Urinary bladder (tissue), 4 donors: ENCODE measurements at places on chromosomes 2 and 18. TPM values are rescaled to one million over a fixed set of nuclear protein-coding genes. Genes with fewer than 3 reads are reported as not detected.

GATA6 gene
- 40.1 TPM for polyA plus RNA-seq

TUBA3E gene
- not detected for polyA plus RNA-seq

GULP1 gene
- polyA plus RNA-seq: 36.2 TPM

LOXL3 gene
- polyA plus RNA-seq: 8.6 TPM

ZSCAN30 gene
- polyA plus RNA-seq: 9.1 TPM

BCL11A gene
- 2.4 TPM for polyA plus RNA-seq

ABCA12 gene
- polyA plus RNA-seq: 0.01 TPM

RAD51AP2 gene
- polyA plus RNA-seq: not detected

MARCHF4 gene
- polyA plus RNA-seq: 0.04 TPM

ABCG8 gene
- polyA plus RNA-seq: 0.01 TPM

POTEE gene
- polyA plus RNA-seq: not detected

ASB1 gene
- polyA plus RNA-seq: 24.7 TPM

- no peak for DNase-seq
Observed at GRCh38 chr2:128273469-128274081, 45.1 kb downstream of the HS6ST1 start.

DNA sequence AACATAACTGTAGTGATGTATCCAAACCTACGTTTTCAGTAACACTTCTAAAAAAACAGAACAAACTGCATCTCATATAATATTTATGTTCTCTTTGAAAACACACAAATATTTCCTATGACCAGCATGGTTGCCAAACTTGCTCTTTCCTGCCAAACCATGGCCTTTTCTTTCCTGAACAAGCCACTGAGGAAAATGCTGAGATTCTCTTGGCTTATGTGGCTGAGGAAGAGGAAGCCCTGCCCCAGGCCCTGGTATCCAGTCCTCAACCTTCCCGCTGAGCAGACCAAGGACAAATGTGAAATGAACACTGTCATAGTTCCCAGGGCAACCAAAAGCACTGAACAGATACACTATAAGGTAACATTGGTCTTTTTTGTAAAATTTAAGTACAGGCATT lies 35.9 kb upstream of the NARS1 start:
- DNase-seq: no peak

DNA sequence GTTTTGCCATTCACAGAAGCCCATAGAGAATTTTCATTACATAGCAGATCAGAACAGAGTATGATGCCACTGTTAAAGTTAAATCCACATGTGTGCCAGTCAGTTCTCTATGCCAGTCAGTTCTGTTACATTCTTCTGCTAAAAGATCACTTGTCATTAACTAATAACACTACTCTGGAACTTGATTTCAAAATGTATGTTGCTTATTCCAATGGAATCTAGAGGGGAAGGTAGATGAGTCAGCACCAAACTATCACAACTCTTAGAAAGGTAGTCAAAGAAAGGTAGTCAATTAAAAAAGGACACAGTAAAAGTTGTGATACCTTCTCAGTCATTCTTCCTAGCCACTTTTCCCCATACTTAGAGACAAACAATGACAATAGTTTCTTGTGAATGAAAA lies 1214.4 kb downstream of the LRP1B start:
- DNase-seq: no peak

DNA sequence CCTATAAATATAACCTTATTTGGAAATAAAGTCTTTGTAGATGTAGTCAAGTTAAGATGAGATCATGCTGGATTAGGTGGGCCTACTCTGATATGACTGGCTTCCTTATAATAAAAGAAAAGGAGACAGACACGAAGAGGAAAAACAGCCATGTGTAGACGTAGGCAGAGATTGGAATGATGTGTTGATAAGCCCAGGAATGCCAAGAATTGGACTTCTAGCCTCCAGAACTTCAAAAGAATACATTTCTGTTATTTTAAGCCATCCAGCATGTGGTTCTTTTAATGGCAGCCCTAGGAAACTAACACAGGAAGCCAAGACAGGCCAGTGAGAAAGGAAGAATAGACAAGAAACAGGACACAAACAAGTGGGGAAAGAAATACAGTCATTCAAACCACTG lies 68.6 kb downstream of the NYAP2 start:
- DNase-seq: no peak

DNA sequence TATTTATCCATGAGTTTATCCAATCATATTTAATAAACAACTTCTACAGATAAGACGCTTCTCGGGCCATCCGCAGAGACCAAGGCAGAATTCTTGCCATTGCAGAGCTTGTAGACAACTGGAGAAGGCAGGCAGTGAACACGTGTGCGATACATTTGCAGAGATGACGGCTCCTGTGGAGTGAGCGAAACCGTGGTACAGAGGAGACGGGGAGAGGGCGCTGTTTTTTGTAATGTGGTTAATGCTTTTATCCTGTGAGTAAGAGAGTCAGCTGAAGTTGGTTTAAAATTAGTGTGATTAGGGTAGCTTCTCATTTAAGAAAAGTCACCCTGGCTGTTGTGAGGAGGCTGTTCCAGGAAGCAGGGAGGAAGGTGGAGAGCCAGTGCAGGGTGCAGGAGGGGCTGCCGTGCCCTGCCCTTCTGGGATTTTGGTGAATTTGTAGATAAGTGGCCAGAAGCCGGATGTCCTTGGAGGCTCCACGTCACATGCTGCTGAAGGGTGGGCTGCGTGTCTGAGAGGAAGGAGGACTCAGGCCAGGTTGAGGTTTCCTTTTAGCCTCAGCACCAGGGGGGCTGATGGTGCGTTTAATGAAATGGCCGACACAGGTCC lies 151.4 kb downstream of the SNTG2 start:
- no peak for DNase-seq

DNA sequence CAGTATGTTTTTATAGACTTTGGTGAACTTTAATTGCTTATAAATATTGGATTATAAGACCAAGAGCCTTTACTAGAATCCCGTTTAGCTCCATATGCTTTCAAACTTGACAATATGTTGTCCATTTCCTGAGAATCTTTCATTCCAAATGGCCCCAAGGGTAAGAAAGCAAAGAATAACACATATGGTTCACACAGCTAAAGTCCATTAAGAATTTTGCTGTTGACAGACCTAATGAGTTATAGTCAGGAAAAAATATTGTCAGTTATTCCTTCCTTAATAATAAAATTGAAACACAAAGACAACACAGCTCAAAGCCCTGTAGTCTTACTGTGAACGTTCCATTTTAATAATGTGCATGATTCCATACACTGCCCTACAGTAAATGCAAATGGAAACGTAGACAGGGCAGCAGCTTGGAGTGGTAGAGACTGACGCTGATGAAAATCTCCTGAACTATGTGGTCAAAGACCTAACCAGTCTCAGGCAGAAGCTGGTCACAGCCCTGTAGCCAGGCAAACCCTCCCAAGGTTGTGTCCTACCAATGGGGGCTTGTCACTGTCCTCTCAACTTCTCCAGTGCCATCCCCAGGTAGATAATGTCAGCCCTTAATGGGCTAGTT lies 49.0 kb upstream of the ATIC start:
- no peak for DNase-seq

- DNase-seq: no peak
Observed at GRCh38 chr2:210528716-210529115, 27.7 kb upstream of the CPS1 start.

DNA sequence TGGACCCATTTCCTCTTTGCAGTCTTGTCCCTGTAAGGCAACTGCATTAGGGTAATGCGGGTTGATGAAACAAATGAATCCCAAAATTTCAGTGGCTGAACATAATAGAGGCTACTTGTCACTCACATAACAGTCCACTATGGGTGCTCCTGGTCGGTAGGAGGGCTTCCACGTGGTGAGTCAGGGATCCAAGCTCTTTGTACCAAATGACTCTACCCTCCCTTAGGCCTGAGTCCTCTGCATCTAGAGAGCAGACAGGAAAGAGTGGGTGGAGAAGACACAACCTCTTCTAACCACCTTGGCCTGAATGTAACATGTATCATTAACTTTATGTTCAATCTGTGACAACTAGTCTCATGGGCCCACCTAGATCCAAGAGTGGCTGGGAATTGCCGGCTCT lies 86.2 kb upstream of the HAAO start:
- DNase-seq: no peak

DNA sequence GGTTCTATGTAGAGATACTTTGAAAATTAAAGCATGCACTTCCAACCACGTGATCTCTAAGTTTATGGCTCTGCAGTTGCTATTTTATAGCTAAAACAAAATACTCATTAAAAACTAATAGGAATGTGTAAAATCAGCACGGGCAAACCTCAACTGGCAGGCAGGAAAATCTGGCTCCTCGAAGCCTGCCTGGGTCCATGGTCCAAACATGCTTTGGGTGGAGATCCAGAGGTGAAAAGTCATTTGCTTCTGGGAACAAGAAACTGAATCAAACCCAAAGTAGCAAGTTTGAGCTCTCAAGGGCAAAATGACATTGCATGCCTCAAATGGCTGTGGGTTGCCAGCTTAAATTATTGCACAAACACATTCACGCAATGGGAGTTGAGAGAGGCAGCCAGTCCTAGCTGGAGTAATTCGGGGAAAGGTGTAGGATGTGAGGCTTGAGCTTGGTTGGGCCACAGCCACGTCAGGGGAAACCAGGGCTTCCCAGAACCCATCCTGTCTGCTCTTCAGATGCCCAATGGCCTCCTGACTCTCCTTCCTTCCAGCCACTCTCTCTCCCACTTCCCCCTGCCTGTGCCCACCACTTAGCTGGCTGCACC lies 75.2 kb upstream of the LCLAT1 start:
- no peak for DNase-seq

DNA sequence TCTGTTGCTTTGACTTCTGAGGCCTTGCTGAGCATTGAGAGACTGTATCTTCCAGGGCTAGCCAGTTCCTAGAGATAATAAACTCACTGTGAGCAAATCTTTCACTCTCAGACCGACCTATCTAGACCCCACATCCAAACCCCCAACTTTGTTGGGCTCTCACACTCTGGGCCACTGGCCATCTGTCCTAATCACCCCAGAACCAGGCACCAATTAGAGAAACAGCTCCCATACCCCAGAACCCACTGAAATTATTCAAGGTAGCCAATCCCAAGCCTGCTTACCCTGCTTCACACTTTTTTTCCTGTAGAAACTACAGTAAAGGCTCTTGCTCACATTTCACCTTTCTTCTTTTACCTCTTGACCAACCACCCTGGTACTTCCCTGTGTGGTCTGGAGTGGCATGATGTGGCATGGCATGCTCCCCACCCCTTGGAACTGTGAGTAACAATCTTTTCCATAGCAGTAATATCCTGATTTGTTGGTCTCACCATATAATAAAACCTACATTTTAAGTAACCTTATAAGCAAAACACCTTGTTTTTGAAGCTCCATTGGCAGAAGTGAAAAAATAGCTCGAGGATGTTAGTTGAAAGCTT lies 55.2 kb downstream of the ANKRD12 start:
- DNase-seq: no peak

DNA sequence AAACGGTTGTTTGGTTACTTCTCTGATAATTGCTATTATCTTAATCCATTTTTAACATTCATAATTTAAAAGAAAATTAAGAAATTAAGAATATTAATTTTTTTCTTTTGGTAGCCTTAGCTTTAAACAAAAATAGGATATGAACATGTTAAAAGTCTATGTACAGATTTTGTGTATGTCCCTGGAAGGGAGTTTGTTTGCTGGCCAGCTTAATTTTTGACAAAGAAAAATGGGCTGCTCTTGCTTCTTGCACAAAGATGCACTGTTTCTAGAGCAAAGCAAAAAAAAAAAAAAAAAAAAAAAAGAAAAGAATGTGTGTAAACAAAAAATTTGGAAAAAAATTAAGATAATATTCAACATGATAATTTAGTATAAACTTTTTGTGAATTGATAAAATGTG lies 1.3 kb downstream of the RFTN2 start:
- no peak for DNase-seq

GRCh38 chr2:152405206-152406118 lies 70.5 kb downstream of the FMNL2 start:
- no peak for DNase-seq

GRCh38 chr2:41869542-41870264 lies 178.1 kb upstream of the PKDCC start:
- DNase-seq: no peak

DNA sequence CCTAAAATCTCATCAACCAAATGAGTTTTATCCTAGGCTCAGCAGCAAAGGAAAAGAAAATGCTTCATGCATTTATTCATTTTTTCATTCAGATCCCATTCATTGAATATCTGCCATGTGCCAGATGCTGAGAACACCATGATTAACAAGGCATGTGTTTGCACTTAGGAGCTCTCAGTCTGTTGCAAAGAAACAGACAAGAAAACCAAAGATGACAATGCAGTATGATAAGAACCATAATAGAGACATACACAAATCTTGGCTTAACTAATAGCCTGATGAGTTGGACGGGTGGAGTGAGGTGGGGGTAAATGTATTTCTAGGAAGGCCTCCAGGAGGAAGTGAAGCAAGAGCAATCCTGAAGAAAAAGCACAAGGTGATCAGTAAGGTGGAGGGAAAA lies 177.8 kb upstream of the SCN7A start:
- no peak for DNase-seq

GRCh38 chr18:55918444-55918843 lies 330.5 kb upstream of the TCF4 start:
- no peak for DNase-seq

- no peak for DNase-seq
Observed at GRCh38 chr2:60275958-60276357, 277.5 kb downstream of the BCL11A start.

DNA sequence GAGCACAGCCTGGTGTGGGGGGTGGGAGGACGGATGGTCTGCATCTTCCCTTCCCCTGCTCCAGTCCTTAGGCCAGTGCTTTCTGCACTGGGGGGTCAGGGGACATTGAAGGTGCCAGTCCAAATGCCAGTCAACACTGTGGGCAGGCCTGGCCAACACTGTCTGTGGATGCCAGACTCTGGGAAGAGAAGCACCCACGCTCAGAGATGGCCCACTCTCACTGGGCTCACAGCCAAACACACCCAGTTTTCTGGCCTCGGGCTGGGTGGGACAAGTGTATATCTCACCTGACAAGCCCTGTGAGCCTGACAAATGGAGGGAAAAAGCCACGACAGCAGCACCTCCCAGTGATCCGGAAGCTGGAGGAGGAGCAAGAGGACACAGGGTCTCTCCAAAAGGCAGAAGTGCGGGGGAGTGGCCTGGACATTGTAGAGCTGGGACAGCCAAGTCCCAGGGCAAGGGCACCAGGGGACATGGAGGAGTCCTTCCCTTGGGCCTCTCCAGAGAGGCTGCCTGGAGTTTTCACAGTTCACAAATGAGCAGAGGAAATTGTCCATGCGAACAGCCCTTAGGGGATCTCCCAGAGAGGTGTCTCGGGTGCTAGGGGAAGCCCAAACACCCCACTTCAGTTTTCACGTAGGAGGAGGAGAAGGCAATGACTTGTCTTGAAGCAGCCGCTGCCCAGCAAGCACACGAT lies 79.3 kb downstream of the SDC1 start:
- no peak for DNase-seq
